Glomerular endothelial cell (primary cell): ENCODE measurements at places on chromosomes 11 and 22. TPM values are rescaled to one million over a fixed set of nuclear protein-coding genes. Genes with fewer than 3 reads are reported as not detected.

OR51E1 gene
- not detected in 2 replicates for total RNA-seq

PARVA gene
- total RNA-seq: 55.1 and 56.9 TPM in 2 replicates

GNAZ gene
- 0.12 and 0.78 TPM in 2 replicates for total RNA-seq

ZNF408 gene
- 12.4 and 13.8 TPM in 2 replicates for total RNA-seq
